ENCODE measurements at places on chromosomes 2 and 18.

DNA sequence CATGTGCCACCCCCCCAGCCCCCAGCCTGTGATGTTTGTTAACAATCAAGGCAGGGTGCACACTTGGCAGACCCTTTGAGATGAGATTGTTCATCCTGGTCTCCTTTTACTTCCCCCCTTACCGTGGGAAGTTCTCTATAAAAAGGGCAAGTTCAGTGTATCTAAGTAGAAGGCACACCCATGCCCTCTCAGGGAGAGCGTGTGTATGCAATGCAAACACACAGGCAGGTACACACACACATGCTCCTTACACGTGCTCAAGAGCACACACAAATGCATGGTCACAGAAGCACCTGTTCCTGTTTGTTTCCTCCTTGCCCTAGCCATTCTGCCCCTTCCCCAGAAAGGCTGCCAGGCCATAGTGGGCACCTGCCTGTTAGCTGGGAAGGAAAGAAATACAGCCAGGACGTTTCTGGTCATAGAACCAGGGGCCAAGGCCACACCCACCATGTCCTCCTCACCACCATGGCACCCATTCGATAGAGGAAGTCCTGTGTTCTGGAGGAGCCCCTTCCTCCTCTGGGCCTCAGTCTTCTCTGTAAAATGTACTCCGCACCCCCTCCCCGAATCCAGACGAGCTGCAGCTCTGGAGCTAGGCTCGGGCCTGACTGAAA, 3.1 kb downstream of the ATOH8 start:
- DNase-seq: no peak

- DNase-seq: no peak
Observed at GRCh38 chr2:96546797-96547196, 10.2 kb downstream of the ARID5A start.

DNA sequence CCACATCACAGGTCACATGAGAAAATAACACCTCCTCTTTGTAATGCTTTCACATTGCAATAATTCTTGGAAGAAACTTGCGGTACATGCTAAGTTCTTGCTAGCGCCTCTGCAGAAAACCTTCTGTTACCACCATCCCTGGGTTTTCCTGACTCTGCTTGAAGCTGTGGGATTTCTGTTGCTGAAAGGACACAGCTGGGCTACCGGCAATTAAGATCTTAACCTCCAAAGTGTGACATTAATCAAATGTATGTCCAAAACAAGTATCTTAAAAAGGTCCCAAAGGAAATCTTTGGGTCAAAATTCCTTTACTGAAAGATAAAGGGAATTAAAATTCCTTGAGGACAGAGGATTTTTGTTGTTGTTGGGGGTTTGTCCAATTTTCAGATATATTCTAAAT, 7.5 kb downstream of the CCBE1 start:
- no peak for DNase-seq

DNA sequence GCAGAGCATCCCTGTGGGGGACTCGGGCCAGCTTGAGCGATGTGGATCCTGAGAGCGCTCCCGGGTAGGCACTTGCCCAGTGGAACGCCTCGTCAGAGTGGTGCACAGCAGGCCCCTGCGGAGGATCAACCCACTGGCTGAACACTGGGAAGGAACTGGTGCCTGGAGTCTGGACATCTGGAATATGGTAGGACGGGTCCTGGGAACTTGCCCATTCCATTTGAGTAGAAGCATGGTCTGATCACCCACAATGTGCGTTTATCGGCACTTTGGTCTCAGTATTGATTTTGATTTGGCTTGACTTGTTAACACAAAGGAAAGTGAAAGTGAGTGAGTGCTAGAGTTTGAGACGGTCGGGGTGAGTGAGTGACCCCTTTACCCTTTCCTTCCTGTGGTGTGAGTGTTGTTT, 1336.2 kb upstream of the CHAC2 start:
- no peak for DNase-seq

GRCh38 chr2:9590641-9591040, 35.0 kb upstream of the ADAM17 start:
- DNase-seq: no peak

GRCh38 chr2:236309669-236310029, 45.4 kb upstream of the ASB18 start:
- no peak for DNase-seq

DNA sequence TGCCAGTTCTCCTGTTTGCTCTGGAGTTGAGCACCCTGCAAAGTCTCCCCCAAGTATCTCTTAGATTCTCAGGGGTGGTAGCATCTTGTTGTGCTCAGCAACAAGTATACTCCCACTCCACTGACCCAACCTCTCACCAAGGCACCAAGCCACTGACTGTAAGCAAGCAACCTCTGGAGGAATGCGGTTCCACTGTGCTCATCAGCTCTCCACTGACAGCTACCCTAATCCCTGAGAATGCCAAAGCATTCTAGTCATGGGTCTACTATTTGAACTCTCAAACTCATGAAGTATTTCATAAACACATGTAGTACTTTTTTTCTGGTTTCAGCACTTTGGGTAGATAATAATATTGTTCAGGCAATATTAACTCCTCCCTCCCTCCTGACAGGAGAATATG, 170.0 kb downstream of the EPHA4 start:
- DNase-seq: no peak

GRCh38 chr2:53234548-53234903, 533.1 kb upstream of the CHAC2 start:
- no peak for DNase-seq

DNA sequence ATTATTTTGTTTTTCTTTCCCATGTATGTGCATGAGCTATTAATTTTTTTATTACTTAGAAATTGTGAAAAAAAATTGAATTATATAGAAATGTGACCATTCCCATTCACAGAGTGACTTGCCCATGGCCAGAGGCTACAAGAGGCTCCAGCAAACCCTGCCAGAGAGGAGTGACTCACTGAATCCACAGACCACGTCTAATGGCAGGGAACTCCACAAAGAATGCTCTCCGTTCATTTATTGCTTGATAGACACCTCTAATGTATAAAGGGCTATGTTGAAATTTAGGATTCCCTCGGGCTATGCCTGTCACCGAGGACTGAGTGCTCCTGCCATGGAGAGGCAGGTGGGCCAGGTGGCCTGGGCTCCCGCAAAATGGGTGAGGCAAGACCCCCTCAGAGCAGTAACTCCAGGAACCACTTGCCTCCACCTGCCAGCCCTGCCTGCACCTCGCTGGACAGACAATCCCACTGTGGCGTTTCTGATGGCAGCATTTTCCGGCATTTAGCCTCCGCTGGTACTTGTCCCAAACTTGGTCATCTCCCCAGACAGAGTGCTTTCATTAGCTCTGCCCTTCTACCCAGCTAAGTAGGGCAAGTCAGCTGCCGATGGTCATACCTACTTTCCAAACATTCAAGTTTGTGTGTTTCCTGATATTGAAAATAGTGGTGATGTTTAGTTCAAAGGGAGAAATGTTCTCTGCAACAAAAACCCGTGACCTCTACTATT, 200.3 kb downstream of the PRKCE start:
- peak; percentile 51 for DNase-seq

DNA sequence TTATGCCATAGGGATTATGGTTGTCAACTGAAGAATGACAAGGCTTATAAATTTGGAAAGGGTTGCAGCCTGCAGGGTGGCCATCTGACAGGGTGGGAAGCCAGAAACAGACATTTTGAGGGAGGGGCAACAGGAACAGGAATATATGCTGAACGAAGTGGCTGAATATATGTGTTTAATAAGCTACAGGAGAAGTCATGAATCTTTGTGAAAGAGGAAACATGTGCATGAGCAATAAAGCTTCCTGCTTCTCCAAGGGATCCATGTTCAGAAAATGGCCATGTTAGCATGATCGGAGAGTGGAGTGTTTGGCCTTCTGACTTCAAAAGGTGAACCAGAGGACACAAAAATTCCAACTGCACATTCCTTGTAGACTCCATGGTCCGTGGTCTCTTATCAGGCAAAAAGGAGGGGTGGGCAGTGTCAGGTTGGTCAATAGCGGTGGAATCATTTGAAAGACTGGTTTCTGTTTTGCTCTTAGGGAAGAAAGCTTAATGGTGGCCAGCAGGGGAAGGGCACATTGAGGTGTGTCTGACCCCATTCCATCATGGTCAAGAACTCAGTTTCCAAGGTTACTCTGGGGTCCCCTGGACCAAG, 144.1 kb downstream of the SOCS6 start:
- no peak for DNase-seq

GRCh38 chr2:229646186-229646723, 68.1 kb downstream of the DNER start:
- DNase-seq: no peak

GRCh38 chr2:206533977-206534376, 90.6 kb downstream of the ADAM23 start:
- no peak for DNase-seq
